Putamen (tissue), 1 donor: ENCODE measurements at places on chromosomes 4 and X.

- peak; percentile 27 for DNase-seq
Observed at GRCh38 chr4:106369456-106370060, 980 bp upstream of the GIMD1 start.

GRCh38 chrX:17086317-17086716 lies 139.9 kb downstream of the REPS2 start:
- DNase-seq: no peak

DNA sequence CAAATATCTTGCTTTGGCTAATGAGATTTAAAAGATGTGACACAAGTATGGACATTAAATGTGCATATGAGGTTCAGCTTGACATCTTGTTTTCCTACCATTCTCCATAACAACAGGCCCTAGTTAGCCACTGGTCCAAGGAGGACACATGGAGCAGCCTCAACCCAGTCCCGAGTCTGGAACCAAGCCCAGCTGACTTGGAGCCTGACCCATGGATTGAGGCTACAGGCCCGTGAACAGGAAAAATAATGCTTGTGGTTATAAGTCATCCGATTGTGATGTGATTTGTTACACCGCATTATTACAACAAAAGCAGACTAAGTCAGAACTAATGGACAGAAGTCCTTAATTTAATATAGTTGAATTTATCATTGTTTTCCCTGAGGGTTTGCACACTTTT lies 123.2 kb upstream of the BANK1 start:
- DNase-seq: no peak

DNA sequence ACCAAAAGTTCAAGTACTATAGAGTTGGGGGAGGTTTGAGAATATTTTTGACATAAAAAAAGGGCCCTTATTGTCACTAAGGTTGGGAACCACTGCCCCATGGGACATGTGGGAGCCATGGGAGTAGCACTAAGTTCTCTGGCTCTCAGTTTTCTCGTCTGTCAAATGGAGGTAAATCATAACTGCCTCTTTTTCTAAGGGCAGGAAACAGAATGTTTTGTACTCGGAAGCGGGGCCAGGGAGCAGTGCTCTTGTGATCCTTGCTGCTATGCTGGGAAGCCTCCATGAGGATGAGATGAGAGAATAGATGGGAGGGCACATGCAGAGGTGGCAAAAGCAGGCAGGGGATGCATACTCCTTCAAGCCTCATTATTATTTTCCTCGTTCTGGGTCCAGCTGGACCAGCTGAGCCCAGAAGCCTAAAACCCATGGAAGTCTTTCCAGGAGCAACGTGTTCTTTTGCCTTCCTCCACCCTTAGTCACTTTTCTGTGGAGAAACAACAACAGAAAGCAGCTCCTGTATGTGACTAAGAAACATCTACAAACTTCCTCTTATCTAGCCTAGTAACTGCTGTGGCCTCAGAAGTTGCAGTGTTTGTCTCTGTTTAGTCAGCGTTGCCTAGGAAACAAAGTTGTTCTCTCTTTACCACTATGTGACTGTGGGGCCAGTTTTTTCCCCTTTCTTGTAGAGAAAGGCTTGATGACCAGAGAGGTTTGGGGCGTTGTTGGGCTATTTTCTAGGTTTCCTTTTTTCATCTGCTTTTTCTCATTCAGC lies 64.8 kb downstream of the TSC22D3 start:
- no peak for DNase-seq

- DNase-seq: no peak
Observed at GRCh38 chrX:63764946-63765345, 20.1 kb downstream of the ARHGEF9 start.

GRCh38 chr4:23401572-23401971 lies 488.3 kb downstream of the PPARGC1A start:
- no peak for DNase-seq

DNA sequence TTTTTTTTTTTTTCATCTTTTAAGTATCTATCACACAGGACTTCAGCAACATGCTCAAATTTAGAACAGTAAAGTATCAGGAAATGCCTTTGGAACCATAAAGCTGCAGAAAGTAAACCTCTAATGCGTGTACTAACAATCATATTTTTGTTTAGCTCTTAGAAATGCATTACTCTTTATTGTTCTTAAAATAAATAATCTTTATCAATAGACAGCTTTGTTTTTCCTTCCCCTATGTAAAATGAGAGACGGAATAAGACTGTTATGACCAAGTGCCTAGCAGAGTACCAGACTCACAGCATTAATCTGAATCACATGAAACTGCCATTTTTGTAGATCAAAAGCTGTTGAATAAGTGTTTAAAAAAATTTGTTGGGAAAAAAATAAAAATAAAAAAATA lies 50.5 kb upstream of the COL25A1 start:
- DNase-seq: no peak

- no peak for DNase-seq
Observed at GRCh38 chr4:180205276-180205675, 2037.9 kb upstream of the TENM3 start.

DNA sequence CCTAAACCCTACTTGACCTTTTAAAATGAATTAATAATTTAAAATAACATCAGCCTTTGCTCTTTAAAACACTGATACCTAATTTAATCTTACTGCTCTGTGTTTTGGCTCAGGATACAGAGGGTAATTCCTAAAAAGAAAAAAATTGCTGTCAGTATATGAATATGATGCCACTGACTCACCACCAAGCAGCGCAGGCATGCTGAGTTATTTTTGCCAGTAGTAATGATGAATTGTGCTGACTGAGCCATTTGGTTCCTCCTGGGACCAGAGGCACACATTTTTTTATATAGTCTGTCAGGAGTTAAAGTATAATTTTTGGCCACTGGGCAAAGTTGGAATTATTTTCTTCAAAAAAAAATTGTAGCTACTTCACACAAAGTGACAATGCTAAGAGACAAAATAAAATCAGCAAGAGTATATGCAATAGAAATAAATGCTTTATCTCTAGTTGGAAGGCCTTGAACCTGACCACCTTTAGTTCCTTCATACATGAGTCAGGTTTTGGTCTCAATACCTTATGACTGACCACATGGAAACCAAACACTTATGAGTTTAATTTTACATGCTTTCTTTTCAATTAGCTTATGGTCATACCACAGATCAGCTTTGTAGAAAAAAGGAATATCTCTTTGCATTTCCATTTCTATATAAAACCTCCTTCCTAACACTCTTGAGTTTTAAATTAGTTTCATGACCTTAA lies 115.1 kb downstream of the PPP3CA start:
- DNase-seq: no peak

- DNase-seq: no peak
Observed at GRCh38 chr4:159396151-159396550, 293.3 kb downstream of the RAPGEF2 start.

GRCh38 chrX:121876305-121876704 lies 828.9 kb downstream of the GLUD2 start:
- no peak for DNase-seq

- no peak for DNase-seq
Observed at GRCh38 chr4:25321703-25322102, 9.1 kb downstream of the ZCCHC4 start.

- DNase-seq: no peak
Observed at GRCh38 chr4:179607003-179607402, 2164.8 kb upstream of the AGA start.

DNA sequence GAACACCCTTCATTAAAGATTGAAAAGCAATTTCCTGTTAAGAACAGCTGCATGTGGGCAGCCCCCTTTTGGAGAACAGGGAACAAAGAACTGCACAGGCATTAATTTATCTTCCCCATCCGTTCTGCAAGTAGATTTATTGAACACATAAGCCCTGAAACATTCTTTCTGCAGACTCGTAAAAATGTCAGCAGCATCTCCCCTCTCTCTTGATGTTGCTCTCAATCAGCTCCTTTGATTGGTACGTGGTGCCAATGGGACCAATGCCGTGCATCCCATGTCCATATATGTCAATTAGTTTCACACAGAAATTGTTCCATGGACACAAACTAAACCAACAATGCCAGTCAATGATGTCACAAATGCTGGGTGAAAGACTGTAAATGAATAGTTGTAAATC lies 228.5 kb upstream of the RASGEF1B start:
- DNase-seq: no peak
